ENCODE measurements at places on chromosomes 6 and 20. TPM values are rescaled to one million over a fixed set of nuclear protein-coding genes. Genes with fewer than 3 reads are reported as not detected.

The EYS gene
- not detected for total RNA-seq

The NRN1 gene
- total RNA-seq: 1.3 TPM

The MCHR2 gene
- total RNA-seq: not detected

The PLCB4 gene
- not detected for total RNA-seq

DNA sequence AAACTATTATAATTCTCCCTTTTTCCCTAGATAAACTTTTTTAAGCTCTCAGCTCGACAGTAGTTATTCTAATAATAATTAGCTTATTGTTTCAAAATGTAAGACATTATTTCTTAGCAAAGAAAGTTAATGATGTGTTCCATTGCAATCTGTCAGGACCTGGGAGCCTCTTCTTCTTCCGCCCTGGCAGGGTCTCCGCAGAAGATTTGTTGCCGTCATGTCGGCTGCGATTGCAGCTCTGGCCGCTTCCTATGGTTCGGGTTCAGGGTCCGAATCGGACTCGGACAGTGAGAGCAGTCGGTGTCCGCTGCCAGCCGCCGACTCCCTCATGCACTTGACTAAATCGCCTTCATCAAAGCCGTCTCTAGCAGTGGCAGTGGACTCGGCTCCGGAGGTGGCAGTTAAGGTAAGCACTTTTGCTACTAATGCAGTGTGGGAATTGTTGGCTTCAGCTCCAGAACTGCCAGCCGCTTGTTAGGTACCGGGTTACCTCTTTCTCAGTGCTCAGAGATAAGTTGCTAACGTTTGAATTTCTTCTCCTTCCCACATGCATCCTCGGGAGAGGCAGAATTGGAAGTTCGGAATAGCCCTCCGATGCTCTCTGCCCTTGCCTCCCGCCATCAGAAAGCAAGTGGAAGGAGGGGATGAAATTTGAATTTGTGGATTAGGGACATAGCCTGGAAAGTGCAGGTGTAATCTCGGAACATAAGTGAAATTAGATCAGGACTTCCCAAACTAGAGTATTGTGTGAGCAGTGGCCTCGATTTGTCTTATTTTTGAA lies at the start of gene CDC40:
TSS of gene CDC40 (plus strand) at position 200 of the 781 bp plus-strand sequence. CDS start at position 218, 18 bp downstream.
- DNase-seq: peak; percentile 67

DNA sequence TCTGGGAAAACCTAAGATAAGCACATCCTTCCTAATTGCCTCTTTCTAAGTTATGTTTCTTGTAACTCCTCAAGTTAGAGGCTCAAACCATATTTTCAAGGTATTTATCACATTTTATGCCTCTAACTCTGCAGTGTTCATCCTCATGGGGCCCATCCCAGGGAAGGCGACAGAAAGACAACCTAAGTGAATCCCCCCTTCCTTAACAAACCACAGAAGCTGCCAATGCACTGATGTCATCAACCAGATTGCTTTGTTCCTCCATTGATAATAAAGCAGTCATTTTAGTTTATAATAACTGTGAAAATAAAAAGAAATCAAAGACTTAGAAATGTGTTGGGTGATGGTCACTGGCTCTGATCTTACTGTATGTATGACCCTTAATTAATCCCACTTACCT lies 119.5 kb upstream of the TCF21 start:
- no peak for DNase-seq
